Hematopoietic multipotent progenitor cell (in vitro differentiated cells): ENCODE measurements at places on chromosomes 3 and 15.

GRCh38 chr3:172313671-172314070 is 134.6 kb downstream of the GHSR start:
- no peak for DNase-seq

DNA sequence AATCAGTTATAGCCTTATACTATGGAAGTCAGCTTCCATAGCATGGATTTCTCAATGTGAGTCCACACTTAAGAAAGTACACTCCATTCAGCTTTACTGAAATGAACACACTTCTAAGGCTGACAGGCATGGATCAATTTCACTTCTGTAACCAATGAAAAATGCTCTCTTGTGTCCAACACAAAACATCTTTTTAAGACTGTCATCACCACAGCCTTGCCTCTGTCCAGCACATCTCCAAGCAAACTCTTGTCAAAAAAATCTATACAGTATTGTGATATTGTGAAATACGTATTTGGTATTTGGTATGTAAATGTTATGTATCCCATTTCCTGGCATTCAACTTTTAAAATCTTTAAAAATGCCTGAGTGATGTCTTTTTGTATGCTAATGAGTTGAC is 208.7 kb downstream of the RAP2B start:
- DNase-seq: no peak

DNA sequence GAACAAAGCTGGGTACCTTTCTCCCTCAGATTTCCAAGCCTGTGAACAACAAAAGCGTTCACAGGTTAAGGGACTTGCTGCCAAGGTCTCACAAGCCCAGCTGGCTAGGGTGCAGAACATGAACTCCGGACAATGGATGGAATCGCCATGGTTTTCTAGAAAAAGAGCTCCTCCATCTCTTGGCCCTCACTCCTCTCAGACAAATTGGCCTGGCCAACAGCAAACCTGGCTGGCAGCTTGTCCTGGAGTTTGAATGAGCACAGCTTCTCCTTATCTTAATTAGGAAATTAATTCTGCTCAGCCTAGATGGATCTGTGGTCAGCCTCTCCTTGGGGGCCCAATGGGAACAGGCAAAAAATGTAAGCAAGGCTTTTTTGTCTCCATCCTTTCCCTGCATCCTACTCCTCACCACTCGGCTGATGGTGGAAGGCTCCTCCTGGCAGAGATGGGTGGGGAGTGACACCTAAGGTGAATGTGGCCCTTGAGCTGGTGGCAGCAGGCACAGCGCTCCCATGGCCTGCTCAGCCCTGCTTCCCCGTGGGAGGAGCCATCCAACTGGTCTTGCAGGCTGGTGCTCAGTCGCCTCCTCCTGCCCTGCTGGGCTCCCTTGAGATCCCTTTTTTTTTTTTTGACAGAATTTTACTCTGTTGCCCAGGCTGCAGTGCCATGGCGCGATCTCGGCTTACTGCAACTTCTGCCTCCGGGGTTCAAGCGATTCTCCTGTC is 5.8 kb downstream of the KLHL25 start:
- no peak for DNase-seq

DNA sequence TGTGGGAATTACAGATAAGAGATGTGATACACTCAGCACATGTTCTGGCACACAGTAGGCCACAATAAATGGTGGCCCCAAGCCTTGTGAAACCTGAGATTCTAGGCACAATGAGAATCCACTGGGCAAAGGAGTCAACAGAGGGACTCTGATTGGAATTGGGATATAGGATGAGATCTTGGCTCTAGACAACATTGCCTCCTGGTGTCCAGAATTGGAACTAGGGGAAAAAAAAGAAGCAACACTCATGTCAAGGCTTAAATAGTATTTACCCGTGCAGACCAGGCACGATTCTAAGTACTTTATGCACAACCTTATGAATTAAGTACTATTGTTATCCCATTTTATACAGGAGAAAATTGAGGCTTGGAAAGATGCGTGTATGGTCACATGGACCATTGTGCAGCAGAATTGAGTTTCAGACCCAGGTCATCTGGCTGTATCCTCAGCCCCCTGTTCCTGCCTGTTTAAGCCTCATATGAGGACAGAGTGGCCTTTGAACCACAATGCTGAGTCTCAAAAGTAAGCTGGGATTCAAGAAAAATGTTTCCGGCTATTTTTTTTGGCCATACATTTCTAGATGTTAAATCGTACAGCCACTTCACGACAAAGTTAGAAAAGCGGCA is 124.8 kb downstream of the SV2B start:
- DNase-seq: peak; percentile 57

DNA sequence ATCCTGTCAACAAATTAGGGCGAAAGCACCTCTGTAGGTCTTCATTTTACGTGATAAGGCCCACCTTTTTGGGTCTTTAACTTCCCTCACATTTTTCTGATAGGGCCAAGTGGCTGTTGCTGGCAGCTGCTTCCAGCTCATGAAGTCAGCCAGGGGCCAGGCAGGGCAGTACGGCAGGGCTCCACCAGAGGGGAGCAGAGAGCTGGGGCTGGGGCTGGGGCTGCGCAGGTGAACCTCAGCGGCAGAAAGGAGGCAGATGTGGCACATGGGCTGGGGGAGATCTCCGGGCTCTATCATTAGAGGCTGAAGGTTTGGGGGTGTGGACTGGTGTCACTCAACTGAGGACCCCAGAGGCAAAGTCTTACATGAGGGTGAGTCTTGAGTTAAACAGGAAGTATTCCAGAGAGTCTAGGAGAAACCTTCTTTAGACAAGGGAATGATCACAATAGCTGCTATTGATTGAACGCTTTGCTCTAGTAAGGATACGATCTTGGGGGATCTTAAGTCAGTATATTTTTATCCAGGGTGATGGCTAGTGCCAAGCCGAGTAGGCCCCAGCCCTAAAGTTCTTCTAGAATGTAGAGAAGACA is 62.8 kb upstream of the MEX3B start:
- peak; percentile 23 for DNase-seq

GRCh38 chr3:49277383-49277775 is 347 bp upstream of the C3orf62 start:
- peak; percentile 12 for DNase-seq

GRCh38 chr3:65877160-65877559 is 161.6 kb downstream of the MAGI1 start:
- DNase-seq: no peak

- DNase-seq: no peak
Measured at GRCh38 chr3:16104156-16104555, 70.3 kb upstream of the GALNT15 start.

- no peak for DNase-seq
Measured at GRCh38 chr3:123568875-123569274, 16.0 kb downstream of the HACD2 start.

- DNase-seq: no peak
Measured at GRCh38 chr3:140103986-140104645, 169.1 kb downstream of the CLSTN2 start.

- peak; percentile 75 for DNase-seq
Measured at GRCh38 chr15:43776718-43777266, at the start of gene ELL3. Gene ELL3 (minus strand): TSS chr15:43776966. CDS start chr15:43776901, 65 bp downstream.

- DNase-seq: no peak
Measured at GRCh38 chr15:76298986-76299385, 12.3 kb downstream of the ETFA start.

GRCh38 chr3:154310840-154311239 is 13.4 kb downstream of the DHX36 start:
- DNase-seq: no peak

DNA sequence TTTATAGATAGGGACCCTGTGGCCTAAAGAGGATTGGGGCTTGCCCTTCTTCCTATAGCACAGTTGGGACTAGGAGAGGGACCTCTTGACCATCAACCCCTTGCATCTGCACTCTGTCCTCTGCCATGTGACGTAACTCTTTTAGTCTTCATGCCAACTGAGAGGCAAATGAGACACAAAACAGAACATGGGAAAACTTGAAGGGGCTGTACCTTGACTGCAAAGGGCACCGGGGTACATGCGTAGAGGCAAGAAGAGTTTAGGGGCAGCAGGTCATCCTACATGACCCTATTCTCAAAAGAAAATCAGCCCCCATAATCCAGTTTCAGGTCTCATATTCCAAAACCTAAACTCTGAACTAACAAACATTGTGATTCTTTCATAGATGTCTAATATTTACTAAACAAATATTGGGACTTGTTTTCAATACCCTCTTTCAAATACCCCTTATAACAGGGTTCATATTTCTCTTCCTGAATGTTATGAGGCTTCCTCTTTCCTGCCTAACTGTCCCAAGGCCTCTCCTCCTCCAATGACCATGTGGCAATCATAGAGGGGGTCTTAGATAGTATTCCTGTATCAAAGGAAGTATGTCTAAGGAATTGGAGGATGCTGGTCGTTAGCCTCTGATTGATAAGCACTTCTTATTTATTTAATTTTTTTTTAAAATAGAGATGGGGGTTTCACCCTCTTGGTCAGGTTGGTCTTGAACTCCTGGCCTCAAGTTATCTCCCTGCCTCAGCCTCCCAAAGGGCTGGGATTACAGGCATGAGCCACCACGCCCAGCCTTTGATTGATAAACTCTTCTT is 20.6 kb downstream of the ACKR2 start:
- DNase-seq: no peak

DNA sequence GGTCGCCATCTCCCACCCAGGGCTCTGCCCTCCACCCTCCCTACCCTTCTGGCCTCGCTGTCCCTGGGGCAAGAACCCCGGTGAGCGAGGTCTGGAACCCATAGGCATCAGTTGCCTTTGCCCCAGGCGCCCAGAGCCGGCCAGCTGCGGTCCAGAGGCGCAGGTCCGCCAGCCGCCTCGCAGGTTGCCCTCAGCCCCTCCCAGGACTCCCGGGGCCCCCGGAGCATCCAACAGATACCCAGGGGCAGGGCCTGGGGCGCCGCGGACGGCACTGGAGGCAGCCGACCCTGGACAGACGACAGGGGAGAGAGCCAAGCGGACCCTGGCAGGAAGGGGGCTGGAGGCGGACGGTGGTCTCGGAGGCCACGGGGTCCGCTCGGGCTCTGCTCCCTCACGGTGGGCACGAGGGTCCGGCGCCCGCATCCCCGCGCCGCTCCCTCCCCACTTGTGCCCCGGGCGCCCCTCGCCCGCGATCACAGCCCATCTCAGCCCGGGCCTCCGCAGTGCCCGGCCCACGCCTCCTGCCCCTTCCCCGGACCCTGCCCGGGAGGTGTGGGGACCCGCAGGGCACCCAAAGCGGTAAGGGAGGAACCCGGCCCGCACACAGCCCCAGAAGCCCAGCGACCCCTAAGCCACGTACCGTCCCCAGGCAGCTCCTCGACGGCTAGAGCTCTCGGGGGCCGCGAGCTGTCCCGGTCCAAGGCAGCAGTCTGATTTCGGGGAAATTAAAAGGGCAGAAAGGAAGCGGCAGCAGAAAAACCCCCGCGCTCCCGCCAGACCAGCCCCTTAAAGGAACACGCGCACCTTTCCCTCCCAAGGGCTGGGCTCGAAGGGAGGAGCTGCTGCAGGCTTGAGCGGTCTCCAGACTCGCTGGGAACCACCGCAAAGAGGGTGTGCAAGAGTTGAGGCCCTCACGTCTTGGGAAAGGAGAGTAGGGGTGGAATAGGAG is at the start of gene HAPLN3:
HAPLN3 (minus strand) TSS at position 726 of the 949 bp plus-strand sequence. CDS start 8,246 bp downstream, outside the sequence.
- DNase-seq: no peak

DNA sequence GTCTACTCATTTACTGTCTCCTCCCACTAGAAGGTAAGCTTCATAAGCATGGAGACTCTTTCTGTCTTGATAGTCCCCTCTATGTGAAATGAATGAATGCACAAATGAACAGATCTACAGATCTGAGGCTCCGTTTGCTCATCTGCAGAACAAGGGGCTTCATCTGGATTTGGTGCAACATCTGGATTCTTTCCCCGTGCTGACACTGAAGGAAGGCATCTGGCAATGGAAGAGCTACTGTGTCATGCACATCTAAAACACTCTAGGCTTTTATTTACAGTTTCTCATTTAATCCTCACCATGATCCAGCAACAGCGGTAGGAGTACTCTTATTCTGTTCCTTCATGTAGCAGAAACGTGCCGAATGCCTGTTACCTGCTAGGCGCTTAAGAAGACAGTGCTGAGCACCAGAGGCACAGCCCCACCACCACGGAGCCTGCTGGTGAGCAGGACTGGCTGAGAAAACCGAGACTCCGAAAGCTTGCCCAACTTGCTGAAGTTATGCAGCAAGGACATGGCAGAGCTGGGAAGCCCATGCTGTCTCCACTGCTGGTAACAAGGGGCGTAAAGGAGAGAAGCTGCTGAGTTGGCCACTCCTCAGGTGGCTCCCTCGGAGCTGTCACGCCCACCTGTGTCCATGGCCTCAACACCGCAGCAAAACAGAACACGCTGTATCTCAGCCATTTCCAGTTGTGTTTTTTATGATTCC is 31.1 kb downstream of the LSM3 start:
- no peak for DNase-seq

DNA sequence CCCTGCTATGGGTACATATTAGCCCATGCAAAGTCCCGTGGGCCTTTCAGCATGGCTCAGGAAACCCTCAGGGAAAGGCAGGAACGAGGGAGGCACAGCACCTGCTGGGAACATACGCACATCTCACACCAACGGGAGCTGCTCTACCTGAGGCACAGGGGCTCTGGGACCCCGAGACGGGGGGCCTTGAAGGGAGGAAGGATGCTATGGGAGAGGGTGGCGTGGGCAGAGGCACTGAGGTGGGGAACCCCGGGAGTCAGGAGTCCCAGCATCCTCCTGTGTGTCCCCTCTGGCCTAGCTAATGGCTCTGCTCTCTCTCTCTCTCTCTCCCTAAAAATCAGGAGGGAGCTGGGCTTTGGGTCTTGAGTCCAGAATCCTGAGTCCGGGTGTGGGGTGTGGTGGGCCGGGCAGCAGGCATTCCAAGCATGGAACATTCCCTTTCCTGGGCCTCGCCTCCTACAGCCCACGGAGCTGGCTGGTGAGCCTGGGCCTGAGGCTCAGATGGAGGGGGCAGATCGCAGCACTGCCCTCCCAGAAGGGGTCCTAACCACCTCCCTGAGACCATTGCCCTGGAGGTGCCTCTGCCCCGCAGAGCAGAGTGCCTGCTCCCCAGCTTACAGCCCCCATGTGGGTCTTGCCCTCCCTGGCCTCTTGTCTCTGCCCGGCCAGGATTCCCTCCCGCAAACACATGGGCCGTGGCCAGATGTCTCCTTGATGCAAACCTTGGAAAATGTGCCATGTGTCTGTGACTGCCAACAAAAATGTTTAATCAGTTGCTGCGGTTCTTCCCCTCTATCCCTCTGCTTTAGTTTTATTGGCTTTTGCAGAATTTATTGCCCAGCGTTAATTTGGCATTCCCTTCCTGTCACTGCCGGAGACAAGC is 101.6 kb downstream of the TMEM266 start:
- no peak for DNase-seq

GRCh38 chr3:44076221-44076829 is 165.4 kb upstream of the TOPAZ1 start:
- DNase-seq: no peak

DNA sequence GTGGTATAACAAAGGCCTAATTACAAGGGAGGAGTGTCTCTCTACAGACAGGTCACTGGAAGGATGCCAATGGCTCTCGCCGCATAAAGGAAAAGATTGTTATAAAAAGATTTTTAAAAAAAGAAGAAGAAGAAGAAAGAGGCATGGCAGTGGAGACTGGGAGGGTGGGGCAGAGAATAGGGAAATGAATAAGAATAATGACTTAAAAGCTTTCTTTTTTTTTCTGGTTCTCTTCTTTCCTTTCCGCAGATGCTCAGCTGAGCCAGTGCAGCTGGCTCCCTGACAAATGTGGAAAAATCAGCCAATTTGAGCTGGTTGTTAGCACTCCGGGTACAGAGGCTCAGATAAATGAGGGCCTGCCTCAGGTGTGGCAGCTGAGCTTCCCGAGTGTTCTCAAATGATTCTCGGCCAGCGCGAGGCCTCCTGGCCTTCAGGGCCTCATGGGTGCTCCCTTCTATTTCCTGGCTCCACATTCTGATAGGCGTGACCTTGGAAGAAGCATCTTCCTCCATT is 234.1 kb downstream of the RORA start:
- peak; percentile 20 for DNase-seq
